Skin of body (tissue), 3 donors: ENCODE measurements at places on chromosomes 16 and 17.

- DNase-seq = no peak
Observed at GRCh38 chr16:85682516-85682915, 6.2 kb downstream of the GINS2 start.

GRCh38 chr16:59632276-59632855 is 898.2 kb upstream of the GOT2 start:
- no peak for DNase-seq

GRCh38 chr16:87974178-87974577 is 22.9 kb downstream of the BANP start:
- no peak for DNase-seq

DNA sequence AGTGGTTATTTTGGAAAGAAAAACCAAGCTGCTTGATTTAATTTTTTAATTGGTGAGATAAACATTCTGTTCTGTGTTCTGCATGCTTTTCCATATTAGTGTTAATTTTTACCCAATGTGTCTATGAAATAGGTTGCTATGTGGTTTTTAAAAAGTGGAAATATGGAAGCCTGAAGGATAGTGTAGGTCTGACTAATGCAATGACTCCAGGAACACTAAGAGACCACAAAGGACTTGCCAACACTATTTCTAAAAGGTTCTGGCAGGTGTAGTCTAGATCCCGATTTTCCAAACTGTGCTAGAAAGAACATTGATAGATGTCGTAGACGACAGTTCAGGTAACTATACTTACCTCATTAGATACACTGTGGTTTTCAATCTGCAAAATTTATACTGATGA is 877.4 kb upstream of the GOT2 start:
- DNase-seq = no peak

DNA sequence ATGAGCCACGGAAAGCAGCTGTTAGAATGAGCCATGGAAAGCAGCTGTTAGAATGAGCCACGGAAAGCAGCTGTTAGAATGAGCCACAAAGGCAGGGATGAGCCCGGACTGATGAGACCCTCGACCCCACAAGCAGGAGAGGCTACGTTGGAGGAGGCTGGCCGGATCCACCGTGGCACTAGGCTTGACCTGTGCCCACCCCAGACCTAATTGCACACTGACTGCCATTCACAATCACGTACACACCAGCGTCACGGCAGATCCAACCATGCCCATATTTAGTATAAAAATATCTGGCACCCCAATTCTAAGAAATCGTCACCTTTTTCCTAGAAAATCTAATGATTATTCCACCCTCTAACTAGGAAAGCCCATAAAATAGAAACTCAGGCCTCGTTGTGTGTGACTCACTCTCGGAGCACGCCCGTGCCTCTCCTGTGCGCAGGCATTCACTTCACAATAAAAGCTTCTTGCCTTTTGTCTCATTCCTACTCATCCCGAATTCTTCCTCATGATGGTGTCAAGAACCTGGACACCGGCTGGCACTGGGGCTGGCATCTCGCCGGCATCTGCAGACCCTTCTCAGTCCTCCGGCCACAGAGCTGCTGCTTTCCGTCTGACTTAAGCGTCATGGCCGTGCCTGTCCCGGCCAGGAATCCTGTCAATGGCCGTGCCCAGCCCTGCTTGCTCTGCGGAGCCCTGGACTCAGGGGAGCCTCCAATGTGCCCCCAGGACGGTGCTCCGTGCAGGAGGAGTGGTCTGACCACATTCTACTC is 5.5 kb upstream of the SECTM1 start:
- DNase-seq = peak; percentile 42

DNA sequence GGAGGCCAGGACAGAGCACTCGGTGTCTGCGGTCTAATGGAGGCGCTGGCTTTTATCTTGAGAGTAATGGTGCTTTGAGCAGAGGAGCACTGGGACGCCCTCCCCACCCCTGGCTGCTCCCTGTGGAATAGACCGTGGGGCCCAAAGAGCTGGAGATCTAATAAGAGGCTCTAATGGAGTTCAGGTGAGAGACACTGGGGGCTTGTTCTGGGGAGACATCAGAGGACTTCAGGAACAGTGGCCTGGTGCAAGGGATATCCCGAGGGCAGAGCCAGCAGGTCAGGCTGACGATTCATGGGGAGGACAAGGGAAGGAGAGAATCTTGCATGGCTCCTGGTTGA is 9.5 kb upstream of the KRT19 start:
- no peak for DNase-seq

- no peak for DNase-seq
Observed at GRCh38 chr16:12881182-12881581, 20.2 kb upstream of the SHISA9 start.

- DNase-seq = no peak
Observed at GRCh38 chr17:1905190-1905913, 75.5 kb downstream of the RPA1 start.

- peak; percentile 48 for DNase-seq
Observed at GRCh38 chr17:9842057-9842758, 16.5 kb downstream of the GLP2R start.

- no peak for DNase-seq
Observed at GRCh38 chr16:369275-369865, 968 bp downstream of the MRPL28 start.

- DNase-seq = no peak
Observed at GRCh38 chr16:51939378-51939871, 607.5 kb downstream of the TOX3 start.

DNA sequence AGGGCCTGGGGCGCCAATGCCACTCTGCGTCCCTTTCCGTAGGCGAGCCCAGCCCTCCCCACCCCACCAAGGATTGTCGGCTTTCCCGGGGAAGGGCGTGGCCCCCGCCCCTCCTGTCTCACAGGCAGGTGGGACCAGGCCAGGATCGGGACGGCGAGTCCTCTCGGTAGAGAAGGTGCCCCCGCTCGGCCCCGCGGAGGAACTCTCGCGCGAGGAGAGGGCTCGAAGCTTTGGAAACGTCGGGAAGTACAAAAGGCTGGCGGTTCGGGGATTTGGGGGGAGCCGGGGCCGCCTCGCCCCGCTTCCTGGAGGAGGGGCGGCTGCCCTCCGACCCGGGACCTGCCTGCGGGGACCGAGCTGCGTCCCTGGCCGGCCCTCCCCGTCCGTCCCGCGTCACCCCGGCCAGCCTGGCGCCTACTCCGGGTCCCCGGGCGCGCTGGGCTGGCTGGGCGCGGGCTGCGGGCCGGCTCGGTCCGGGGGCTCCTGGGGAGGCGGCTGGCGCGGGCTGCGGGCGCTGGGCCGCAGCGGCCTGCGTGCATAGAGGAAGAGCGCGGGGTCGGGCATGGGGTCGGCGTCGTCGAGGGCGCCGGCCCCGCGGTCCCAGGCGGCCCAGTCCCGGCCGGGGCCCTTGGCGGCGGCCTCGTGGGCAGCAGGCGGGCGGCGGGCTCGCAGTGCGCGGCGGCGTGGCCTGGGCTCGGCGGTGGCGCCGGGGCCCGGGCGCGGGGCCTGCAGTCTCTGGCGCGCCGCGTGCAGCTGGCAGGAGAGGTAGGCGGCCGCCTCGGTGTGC is 12.6 kb upstream of the CLUH start:
- peak; percentile 16 for DNase-seq

GRCh38 chr17:60159479-60159866 is 9.7 kb downstream of the CA4 start:
- no peak for DNase-seq

DNA sequence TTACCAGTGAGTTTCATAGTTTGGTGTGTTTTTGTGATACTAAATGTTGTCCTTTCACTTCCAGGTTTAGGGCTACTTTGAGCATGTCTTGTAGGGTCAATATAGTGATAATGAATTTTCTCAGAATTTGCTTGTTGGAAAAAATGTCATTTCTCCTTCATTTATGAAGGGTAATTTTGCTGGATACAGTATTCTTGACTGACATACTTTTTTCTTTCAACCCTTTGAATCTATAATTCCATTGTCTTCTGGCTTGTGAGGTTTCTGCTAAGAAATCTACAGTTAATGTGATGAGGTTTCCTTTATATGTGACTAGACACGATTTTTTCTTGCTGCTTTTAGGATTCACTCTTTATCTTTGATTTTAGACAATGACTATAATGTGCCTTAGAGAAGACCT is 219.3 kb downstream of the BCAS3 start:
- DNase-seq = no peak

GRCh38 chr17:67385122-67385988 is 8.3 kb downstream of the PITPNC1 start:
- DNase-seq = no peak

- DNase-seq = no peak
Observed at GRCh38 chr16:20249211-20249610, 78.1 kb downstream of the GP2 start.

GRCh38 chr17:56678249-56679114 is 85.0 kb downstream of the NOG start:
- no peak for DNase-seq

GRCh38 chr16:23064639-23065038 is 84.6 kb downstream of the USP31 start:
- DNase-seq = no peak

DNA sequence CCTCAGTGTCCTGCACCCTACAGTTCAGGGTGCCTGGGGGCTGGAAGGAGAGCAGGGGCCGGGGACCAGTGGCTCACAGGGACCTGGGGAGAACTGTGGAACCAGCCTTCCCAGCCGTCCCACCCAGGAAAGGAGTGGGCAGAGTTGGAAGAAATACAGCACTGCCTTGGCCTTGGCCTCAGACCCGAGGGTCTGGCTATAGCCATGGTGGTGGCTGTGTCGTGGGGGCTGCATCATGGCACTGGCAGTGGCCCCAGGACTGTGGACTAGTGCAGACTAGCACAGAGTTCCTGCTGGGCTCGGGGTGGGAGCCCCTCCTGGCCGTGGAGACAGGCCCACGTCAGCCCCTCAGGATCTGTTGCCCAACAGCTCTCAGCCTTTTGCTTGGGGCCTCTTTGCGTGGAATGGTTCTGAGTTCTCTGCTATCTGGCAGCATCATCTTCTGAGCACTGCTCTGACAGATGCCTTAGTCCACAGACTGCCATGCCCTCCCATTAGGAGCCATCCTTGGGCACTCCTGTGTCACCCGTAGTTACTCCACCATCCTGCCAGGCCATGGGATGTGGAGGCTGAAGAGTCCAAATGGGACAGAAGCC is 12.6 kb upstream of the DNASE1 start:
- DNase-seq = no peak

- no peak for DNase-seq
Observed at GRCh38 chr16:31090540-31090939, 1.8 kb upstream of the PRSS53 start.

DNA sequence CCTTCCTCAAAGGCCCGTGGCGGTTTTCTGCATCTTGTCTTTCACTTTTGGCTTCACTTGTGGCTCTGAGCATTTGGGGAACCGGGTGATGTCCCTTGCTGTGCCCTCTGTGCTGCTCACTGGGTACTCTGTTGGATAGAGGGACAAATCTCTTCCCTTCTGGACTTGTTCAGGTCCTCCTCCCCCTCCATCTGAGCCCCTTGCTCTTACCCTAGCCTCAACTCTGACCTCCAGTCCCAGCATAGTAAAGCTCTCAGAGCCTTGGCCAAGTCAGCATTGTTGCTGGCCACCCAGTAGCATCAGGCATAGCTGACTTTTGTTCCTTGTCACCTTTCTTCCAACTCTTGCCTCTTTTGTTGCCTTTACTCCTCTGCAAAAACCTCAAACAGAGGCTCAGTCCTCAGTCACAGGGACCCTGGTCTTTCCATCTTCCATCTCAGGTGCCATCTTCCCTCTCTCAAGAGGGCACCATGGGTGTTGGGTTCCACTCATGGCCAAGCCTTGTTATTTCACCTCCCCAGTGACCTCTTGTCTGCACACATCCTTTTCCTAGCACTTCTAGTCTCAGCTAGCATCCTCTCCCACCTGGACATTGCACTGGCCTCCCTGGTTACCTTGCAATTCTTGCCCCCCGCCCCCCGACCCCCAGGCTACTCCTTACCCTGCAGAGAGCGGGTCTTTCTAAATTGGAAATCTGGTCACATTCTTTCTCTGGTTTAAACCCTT is 393 bp upstream of the PSMB10 start:
- DNase-seq = peak; percentile 45

DNA sequence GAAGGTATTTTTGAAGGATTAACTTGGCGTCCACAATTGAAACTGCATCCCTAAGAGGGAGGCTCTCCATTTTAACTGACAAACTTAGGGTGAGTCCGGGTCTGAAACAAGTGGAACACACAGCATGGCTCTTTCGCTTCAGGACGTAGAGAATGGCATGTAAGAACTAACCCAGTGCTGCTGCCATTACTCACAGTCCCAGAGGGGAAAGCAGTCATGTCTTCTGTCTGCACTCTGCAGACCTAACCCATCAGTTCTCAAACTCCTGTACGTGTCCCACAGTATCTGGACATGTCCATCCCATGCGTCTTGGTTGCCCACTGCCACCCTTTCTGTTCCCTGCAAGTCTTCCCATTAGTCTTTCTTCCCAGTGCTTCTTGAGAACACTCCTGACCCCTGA is 563 bp downstream of the ST6GALNAC1 start:
- DNase-seq = no peak

DNA sequence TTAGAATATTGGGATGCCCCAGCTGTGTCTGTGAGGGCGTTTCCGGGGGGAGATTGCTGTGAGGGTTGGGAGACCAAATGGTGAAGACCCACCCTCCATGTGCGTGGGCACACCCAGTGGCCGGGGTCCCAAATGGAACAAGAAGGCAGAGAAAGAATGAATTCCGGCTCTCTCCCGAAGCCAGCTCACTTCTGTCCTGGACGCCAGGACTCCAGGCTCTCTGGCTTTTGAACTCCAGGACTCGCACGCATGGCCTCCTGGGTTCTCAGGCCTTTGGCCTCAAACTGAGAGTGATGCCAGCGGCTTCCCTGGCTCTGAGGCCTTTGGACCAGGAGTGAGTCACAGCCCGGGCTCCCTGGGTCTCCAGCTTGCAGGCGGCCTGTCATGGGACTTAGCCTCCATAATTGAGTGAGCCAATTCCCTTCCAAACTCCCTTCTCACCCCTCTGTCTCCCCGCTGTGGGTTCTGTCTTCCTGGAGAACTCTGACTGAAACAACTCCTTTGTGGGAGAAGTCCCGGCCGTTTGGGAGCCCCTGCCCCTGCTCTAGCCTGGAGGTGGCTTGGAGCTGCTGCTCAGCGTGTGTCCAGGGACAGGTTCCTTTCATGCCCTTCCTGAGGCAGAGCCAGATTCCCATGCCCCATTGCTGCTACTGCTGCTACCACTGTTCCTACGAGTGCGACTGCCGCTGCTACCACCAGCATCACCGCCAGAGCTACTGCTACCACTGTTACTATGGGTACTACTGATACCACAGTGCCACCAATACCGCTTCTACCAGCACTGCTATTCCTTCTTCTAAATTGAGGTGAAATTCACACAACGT is 49.8 kb upstream of the CBX4 start:
- no peak for DNase-seq

DNA sequence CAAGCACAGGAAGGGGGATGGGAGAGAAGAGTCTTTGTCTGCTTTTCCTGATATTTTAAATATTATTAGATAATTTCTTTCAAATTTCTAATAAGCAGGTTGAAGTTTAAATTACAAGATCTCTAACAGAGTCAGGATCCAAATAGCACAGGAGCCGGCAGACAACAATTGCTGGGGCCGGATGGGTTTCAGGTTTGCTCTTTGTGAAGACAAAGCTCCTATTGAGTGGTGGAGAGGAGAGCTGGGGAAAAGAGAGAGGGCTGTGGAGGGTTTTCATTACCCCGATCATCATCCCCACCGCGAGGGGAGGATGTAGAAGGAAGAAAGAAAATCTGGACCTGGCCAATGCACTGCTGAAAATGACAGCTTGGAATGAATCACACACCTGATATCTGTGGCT is 197.3 kb downstream of the SOX9 start:
- DNase-seq = no peak
